ENCODE measurements at places on chromosomes 6 and 20. TPM values are rescaled to one million over a fixed set of nuclear protein-coding genes. Genes with fewer than 3 reads are reported as not detected.

DNA sequence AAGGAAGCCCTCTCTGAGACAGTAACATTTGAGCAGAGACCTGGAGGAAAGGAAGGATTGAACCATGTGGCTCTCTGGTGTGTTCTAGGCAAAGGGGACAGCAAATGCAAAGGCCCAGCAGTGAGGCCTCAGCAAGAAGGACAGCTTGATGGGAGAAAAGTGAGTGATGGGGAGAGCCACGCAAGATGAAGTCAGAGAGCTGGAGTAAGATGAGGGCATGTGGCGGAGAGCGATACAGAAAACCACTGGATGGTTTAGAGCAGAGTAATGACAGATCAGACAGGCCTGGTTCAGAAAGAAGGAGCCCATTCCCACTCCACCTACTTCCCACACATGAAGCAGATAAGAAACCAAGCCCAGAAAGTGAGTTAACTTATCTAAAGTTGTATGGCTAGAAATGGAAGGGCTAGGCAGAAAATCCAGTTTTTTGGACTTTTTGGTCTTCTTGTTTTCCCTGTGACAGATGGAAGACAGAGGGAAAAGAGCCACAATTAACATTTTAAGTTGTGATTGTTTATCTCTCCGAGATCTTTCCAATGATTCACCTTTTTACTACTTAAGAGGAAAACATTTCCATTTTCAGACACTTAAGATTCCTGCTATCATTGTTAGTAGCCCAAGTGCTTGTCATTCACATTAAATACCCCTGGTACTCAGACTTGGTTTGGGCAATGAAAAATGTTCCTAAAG lies 723 bp upstream of the SNPH start:
- DNase-seq, result no peak

GRCh38 chr6:144725736-144726522 lies 440.8 kb downstream of the UTRN start:
- no peak for DNase-seq

DNA sequence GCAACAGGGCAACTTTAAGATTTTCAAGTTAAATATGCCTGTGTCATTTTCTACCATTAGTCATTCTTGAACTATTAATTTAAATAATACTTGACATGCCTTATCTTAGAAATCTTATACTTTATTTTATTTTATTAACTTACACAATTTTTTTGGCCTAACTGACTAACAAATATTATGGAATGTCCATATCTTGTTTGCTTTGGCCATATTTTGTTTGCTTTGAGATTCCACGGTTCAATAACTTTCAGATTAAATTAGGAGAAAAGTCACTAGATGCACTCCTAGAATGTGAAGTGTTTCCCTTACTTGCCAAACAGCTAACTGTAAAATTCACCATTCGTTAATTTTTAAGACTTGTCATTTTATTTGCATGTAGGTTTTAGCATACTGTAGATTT lies 684.0 kb upstream of the MANEA start:
- no peak for DNase-seq

DNA sequence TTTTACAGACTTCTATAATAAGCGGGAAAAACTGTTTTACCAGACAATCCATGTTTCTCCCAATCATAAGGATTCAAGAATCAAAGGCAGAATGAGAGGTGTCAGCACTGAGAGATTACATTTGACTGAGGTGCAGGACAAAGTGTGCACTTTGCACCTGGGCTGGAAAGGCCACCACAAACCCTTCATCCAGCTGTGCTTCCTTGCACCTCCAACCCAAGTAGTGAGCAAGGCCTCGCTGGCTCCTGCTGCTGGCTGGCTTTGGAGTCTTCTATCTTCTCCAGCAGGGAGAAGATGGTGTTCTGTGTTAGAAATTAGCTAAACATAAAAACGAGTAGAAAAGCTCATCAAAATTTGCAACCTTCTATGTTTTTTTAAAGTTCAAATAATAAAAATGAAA lies 77.7 kb downstream of the CHD6 start:
- DNase-seq, result no peak

DNA sequence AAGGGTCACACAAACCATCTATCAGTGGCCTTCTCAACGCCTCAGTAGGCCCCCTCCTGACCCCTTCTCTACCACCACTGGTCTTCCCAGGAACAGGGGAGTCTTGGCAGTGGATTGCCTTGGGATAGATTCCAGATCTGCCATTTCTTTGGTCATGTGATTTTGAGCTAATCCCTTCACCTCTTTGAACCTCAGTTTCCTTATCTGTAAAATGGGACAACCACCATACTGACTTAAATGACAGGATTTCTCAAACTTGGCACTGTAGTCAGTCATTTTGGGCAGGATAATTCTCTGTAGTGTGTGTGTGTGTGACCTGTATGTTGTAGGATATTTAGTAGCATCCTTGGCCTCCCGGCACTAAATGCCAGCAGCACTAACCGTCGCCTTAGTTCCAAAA lies 89.1 kb downstream of the CDH22 start:
- DNase-seq, result no peak

GRCh38 chr6:112886415-112886814 lies 539.3 kb downstream of the RFPL4B start:
- no peak for DNase-seq

DNA sequence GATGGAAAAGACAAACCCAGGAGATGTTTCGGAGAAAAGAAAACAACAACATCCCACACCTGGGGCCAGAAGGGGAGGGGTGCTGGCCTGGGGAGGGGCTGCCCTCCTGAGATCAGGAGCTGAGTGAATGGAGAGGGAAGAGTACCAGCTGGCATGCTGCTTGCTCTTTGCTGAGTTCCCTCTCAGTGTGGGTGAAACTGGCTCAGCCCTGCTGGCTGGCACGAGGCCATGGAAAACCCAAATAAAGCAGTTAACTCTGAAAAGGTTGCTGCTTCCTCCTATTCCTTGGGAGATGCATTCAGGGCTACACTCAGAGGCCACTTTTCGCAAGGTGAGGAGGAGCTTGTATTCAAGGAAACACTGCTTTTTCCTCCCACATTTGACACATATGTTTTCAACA lies 8.0 kb upstream of the KCNK16 start:
- DNase-seq, result no peak

DNA sequence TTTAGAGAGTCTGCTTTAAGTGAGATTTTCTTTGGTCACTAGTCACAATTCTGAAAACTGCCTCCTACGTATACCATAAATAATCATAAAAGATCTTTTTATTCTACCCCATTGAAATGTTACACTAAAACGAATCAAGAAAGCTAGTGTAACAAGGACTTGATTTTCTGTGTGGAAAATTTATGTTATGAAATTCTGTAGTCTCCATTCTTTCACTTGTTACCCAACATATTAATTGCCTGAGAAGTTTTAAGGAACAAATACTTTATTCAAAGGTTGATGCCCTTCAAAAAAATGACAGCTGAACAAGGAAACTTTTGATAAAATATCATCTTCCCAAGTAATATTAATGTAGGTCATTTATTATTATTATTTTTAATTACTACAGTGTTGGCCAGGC lies 13.3 kb upstream of the HBS1L start:
- DNase-seq, result no peak

- DNase-seq, result no peak
These were observed 44.2 kb downstream of the AKAP12 start for GRCh38 chr6:151284012-151284411.

The FOXS1 gene
- 11.8 TPM for total RNA-seq

Data from tibial nerve (tissue), 4 donors.